ENCODE measurements at places on chromosomes 2 and 18. TPM values are rescaled to one million over a fixed set of nuclear protein-coding genes. Genes with fewer than 3 reads are reported as not detected.

- DNase-seq = no peak
Observed at GRCh38 chr2:119871725-119872124, 112.0 kb downstream of the PTPN4 start.

DNA sequence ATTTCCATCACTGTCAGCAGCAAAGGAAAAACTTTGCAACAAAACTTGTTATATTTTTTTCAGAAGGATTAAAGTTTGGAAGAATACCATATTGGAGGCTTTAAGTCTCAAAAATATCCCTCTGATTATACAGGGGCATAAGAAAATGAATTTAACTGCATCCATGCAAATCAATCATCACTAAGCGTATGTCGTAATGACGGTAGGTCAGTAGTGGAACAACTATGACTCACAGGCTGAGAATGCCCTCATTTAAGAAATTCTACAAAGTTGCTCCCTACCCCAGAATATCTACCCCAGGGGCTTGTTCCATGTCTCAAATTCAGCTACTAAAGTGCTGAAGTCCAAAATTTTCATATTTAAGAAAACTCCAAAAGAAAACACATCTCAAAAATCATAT is 12.5 kb upstream of the NAB1 start:
- no peak for DNase-seq

- no peak for DNase-seq
Observed at GRCh38 chr2:157061799-157062198, 195.7 kb upstream of the GALNT5 start.

DNA sequence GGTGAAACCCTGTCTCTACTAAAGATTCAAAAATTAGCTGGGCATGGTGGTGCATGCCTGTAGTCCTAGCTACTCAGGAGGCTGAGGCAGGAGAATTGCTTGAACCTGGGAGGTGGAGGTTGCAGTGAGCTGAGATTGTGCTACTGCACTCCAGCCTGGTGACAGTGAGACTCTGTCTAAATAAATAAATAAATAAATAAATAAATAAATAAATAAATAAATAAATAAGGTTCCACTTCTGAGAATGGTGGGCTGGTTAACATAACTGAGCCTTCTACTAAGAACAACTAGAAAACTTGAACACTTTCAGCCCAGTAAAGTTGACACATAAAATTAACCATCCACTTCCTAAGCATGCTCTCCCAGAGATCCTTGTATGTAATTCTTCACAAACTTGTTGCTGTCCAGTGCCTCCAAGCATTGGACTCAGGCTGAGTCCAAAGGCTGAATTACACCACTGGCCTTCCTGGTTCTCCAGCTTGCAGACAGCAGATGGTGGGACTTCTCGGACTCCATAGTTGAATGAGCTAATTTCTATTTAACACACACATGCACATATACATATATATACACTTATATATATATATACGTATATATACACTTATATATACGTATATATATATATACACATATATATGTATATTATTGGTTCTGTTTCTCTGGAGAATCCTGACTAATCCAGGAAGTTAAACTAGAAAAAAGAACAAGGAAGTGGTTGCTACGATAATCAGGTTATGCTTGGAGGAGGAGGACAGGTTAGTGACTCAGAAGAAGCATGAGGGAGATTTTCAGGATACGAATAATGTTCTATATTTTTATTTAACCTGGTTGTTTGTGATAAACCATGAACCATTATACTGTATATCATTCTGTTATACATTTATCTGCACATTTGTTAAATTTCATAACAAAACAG is 348.8 kb downstream of the METTL4 start:
- DNase-seq = no peak

DNA sequence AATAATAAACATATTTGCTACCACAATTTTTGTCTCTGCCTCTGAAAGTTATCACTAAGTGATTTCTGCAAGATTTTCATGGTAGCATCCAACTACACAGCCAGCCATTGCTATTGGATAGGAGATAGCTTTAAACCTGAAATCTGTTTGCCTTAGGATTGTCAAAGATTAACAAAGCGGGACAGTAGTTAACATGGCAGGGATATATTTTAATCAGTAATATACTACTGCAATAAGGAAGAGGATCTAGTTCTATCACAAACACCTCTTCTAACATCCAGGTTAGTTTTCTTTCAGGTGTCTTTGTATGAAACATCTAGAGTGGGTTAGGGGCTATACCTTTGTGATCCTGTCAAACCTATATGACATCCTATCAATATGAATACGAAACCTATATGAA is 641.3 kb downstream of the DPP10 start:
- no peak for DNase-seq

DNA sequence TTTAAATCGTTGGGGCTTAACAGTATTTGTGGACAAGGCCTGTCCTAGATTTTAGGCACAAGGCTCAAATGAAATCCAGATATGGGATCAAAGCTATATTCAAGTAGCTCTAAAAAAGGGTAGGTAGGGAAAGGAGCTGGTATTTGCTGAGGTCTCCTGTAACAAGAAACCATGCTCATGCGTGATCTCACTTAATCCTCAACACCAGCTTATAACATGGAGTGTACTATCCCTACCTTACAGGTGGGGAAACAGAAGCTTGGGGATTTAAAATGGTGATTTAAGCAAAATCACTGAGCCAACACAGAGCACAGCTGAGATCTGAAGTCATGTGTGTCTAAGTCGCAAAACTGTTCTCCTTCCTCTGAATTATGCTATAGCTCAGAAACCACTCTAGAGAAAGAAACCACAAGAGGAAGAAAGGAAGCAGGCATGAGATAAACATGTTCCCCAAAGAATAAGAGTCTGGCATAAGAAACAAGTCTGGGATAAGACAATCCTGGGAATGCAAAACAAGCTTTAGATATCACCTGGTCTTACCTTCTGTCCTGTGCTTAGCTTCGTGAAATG is 43.1 kb downstream of the CYRIA start:
- DNase-seq = no peak

DNA sequence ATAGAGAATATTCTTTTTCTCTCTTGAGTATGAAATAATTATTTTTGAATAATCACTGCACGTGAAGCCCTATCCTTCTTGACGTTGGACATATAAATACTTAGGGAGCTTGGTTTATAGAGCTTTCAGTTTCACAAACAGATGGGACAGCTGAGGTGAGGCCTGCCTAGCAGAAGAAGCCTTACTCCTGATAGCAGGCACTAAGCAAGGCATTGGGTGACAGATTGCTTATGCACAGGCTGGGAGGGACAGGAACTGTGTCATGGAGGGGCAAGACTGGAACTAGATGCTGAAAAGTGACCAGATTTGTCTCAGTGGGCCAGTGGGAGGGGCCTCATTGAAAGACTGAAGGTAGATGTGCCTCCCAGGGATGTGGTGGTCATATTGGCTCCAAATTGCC is 220.8 kb downstream of the NEDD4L start:
- DNase-seq = no peak

The SLC5A7 gene
- not detected for total RNA-seq

GRCh38 chr2:30257266-30258214 is 26.2 kb downstream of the LBH start:
- DNase-seq = no peak

DNA sequence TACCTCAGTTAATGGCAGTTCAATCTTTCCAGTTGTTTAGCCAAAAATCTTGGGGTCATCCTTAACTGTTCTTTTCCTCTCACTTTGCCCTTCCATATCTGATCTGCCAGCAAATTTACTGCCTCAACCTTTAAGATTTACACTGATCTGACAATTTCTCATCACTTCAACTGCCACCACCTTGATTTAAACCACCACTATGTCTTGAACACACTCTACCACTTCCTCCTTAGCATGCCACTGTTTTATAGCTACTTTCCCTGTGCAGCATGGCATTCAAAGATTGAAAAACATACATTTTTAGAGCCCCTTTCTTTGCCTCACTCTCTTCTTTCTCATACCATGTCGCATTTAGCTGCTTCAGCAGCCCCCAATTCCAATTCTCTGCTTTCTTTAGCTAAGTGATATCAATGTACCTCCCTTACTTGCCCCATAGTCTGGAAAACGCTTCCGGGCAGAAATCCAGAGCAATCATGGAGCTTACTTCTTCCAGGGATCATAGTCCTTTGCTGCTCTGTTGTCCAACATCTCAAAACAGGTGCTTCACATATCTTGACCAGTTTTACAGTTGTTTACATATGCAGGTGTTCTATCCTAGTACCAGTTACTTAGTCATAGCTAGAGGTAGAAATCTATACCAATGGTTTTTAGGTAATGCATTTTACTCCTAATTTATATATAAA is 10.9 kb downstream of the PGAP1 start:
- peak; percentile 33 for DNase-seq

The HAAO gene
- 0.37 TPM for total RNA-seq

The GAREM1 gene
- total RNA-seq = not detected

DNA sequence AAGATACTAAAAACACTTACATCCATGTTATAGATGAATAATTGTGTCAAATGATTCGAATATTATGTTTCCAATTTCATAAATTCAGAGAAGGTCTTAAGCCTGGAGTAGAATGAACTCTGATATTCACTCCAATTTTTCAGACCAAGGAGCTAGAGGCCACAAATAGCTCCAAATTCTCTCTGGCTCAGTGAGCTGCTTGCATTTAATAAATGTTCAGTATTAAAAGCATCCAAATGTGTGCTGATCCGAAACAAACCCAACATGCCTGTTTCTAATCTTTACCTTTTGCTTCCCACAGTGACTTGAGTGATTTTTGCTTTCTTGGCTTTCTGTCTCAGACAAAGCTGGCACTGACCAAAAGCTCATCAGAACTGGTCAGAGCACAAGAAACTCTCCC is 291.4 kb downstream of the CCDC85A start:
- DNase-seq = no peak

The SLC25A52 gene
- total RNA-seq = not detected

GRCh38 chr2:72673279-72673678 is 152.6 kb downstream of the EXOC6B start:
- DNase-seq = no peak

- DNase-seq = no peak
Observed at GRCh38 chr2:71595569-71595968, 142.2 kb downstream of the DYSF start.

DNA sequence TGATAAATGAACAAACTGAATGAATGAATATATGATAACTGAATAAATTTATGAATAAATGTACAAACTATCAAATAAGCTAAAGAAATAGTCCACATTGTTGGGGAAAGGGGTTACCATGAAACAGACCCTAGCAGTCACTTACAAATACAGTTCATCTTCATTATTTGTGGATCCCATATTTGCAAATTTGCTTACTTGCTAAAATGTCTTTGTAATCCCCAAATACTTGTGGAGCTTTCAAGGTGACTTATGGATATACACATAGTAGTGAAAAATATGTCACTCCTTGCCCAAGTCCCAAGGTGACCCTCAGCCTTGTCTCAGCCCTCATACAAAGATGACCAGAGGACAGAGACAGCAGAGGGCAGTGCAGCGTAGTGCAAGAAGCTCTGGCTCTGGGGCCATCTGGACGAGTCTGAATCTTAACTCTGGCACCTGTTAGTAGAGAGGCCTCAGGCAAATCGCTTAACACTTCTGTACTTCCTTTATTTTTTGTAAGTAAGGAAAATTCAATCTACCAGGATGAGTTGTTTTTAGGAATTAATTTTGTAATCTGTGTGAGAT is 3.1 kb downstream of the PAIP2B start:
- peak; percentile 25 for DNase-seq

DNA sequence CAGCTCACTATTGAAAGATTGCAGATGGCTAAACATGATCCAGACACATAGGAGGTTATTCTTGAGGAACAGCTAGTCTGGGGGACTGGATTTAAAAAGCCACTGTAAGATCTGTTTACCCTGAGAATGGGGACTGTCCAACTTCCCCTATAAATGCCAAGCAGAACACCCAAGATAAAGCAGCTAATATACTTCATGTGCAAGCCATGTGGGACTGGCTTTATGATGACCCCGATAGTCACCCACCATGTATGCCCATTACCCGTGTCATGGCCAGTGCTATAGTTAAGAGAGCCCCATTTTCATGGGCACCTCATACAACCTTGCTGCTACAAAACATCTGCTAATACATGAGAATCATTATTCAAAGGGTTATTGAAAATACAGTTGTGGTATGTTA is 16.0 kb downstream of the YPEL5 start:
- DNase-seq = no peak

The REG3A gene
- not detected for total RNA-seq

- DNase-seq = peak; percentile 37
Observed at GRCh38 chr2:182240862-182241371, 185.9 kb downstream of the PDE1A start.

DNA sequence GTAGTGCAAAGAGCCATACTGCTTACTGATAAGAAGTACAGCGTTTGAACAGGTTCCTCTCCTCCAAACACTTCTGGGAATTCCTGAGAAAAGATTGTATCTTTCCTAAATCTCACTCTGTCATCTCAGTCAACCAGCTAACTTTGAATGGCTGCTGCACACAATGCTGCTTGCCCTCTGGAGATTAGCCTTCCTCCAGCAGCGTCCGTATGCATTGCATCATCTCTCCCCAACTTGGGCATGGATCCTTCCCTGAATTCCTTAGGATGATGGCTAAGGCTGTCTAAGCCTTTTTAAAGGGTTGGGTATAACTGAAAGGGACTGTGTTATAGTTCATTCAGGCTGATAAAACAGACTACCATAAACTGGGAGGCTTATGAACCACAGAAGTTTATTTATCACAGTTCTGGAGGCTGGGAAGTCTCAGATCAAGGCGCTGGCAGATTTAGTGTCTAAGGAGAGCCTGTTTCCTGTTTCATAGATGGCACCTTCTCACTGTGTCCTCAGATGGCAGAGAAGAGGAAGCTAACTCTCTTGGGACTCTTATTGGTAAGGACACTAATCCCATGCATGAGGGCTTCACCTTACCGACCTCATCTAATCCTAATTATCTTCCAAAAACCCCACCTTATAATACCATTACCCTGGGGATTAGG is 105.3 kb downstream of the PAX3 start:
- DNase-seq = no peak

DNA sequence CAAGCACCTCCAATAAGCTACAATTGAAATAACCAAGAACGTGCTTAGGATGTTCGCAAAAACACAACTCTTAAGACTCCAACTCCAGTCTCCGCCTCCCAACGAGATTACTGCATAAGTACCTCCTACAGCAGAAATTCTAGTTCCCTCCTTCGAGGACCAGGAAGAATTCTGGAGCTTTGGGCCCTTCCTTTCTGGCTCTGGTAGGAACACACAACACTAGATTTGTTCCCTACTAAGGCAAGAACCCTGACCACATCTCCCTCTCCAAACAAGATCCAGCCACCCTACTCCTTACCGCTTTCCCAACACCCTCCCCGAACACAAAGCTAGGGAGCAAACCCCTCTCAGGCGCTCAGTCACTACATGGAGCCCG is 721 bp downstream of the ADAM17 start:
- peak; percentile 63 for DNase-seq

The GYPC gene
- 163 TPM for total RNA-seq

DNA sequence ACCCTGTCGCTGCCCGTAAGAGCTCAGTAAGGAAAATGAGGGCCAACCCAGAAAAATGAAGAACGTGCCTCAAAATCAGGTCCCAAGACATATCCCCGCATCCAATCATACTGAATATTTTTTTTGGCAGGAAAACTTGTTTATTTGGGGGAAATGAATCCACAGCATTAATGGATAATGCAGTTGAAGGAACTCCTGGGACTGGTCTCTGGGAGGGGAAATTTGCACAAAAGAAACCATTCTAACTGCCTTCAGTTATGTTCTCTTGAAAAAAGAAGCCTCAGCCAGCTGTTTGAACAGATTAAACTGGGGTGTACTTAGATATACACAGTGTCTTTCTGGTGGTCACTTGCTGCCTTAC is 61.3 kb downstream of the SPRED2 start:
- DNase-seq = no peak

- DNase-seq = no peak
Observed at GRCh38 chr2:16114070-16114469, 173.7 kb downstream of the MYCN start.

All from activated CD8-positive, alpha-beta T cell treated with anti-CD3 and anti-CD28 coated beads, Interleukin-2, amount 10 ng/mL, durations not matched to agents 7 days and 5 days (primary cell).